Left ventricle myocardium inferior (tissue), 1 donor: ENCODE measurements at places on chromosomes 12 and 14.
A peak's percentile ranks its signal among the peaks of the same experiment; 100 is the strongest.

GRCh38 chr14:59832653-59833294, 37.8 kb downstream of the RTN1 start:
- DNase-seq, result no peak

- no peak for DNase-seq
These were observed 81.9 kb upstream of the CCND2 start for GRCh38 chr12:4191642-4192041.

GRCh38 chr12:74418573-74418972, 119.1 kb upstream of the ATXN7L3B start:
- DNase-seq, result no peak

DNA sequence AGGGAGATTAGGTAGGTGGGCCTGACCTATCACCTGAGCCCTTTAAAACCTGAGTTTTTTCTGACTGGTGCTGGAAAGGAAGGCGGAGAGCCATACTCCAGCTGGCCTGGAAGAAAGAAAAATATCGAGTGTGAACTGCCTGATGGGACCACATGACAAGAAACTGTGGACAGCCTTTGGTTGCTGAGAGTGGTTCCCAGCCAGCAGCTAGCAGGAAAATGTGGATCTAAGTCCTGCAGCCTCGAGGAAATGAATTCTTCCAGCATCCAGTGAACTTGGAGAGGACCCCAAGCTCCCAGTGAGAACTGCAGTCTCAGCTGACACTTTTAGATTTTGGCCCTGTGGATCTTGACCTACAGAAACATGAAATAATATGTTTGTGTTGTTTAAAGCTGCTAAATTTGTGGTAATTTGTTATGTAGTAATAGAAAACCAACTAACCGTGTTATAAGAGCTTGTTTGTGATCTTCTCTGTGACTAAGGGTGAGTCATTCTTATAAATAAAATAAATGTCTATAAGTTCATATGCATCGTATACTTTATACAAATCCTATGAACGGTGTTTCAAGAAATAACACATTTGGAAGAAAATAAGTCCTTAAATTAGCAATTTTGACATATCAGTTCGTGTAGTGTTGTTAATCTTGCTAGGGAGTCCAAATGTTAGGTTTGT, 359.6 kb downstream of the BMP4 start:
- no peak for DNase-seq

- DNase-seq, result no peak
These were observed 3.0 kb upstream of the PPP1CC start for GRCh38 chr12:110745542-110746284.

DNA sequence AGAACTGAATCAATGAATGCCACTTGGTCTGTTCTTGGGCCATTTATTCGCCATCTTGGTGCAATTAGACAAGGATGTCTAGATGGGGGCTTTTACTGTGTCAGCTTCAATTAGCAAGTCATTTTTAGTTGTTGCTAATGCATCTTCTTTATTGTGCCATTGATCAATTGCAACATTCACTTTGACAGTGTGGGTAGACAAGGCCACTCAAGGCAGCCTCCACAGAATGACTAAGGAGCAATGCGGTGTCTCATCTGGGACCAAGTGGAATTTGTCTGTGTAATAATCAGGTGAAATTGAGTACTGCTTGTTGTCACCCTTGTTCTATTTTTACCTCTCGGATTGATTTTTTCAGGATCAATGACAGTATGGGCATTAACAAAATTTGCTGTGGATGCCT, 275.9 kb downstream of the CACNA1C start:
- DNase-seq, result no peak

- no peak for DNase-seq
These were observed 92.7 kb upstream of the DCN start for GRCh38 chr12:91275321-91275720.

DNA sequence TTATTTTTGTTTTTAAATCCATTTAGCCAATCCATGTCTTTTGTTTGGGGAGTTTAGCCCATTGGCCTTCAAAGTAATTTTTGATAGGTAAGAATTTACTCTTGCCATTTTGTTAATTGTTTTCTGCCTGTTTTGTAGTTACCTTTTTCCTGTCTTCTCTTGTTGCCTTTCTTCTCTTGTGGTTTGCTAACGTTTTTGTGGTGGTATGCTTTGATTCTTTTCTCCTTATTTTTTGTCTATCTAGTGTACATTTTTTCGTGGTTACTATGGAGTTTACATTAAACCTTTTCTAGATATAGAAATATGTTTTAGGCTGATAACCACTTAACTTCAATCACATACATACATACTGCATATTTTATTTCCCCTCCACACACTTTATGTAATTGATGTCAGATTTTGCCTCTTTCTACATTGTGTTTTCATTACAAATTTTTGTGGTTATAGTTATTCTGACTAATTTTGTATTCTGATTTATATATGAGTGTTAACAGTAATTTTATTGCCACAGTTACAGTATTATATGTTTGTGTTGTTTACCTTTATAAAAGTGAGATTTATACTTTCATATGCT, 19.2 kb upstream of the PPP1R12A start:
- DNase-seq, result no peak

DNA sequence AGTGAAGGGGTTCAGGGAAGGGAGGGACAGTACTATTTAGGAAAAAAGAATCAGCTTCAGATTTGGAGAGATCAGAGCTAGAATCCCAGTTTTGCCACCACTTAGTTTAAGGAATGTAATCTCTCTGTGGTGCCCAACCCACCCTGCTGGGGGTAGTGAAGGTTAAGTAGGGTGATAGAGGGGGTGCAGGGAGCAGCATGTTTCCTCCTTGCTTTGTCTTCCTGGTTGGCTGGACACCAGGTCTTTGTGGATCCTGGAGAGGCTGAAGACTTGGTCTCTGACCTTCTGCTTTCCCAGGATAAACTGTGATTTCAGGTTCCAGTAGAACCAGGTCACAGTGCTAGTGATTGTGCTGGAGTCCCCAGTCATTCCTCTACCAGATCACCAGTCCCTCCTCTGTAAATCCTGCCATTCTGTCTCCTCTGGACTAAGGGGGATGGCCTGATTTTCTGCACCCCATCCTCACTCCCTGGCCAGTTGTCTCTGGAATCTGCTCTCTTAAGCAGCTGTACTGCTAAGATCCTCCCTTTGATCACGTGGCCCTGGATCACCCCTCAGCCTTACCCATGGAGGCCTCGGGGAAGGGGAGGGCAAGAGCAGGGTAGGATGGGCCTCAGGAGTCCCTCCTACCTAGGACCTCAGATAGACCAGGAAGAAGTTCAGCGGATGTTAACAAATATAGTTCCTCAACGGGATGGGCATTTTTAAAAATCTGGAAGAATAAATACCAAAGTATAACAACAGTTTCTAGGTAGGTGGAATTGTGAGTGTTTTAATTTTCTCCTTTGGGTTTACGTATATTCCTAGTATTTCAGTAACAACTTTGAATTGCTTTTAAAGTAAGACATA, 3.1 kb downstream of the MAP3K12 start:
- DNase-seq, result no peak

- no peak for DNase-seq
These were observed 11.1 kb upstream of the NEMF start for GRCh38 chr14:49863487-49864281.

GRCh38 chr14:33529787-33530757, 420.8 kb downstream of the EGLN3 start:
- DNase-seq, result no peak

GRCh38 chr12:12539028-12539810, 23.4 kb downstream of the DUSP16 start:
- no peak for DNase-seq

DNA sequence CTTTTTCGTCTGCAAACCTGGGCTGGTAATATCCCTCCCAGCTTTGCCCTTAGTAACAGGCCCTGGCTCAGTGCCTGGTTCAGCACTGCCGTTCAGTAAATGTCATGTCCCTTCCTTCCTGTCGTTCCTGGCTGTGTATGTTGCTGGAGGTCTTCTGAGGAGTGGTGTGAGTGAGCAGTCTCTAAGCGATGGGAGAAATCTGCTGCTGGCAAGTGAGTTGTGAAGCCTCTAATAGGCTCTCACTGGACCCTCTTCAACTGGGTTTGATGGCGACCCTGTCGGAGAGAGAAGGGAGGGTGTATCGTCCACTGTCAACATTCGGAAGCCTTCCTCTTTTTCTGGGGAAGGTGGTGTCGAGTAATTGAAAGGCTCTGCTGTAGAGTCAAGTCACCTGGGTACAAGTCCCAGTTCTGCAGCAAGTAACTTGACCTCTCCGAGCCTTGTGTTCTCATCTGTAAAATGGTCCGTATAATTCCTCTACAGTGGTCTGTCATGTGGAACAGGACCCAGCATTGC, 62.8 kb downstream of the HRK start:
- DNase-seq, result peak; percentile 37

GRCh38 chr12:34119366-34119765, 97.1 kb downstream of the ALG10 start:
- DNase-seq, result no peak

GRCh38 chr14:37583358-37584210, 11.5 kb downstream of the FOXA1 start:
- DNase-seq, result no peak

- DNase-seq, result no peak
These were observed 44.5 kb upstream of the KCNA1 start for GRCh38 chr12:4865246-4865645.

DNA sequence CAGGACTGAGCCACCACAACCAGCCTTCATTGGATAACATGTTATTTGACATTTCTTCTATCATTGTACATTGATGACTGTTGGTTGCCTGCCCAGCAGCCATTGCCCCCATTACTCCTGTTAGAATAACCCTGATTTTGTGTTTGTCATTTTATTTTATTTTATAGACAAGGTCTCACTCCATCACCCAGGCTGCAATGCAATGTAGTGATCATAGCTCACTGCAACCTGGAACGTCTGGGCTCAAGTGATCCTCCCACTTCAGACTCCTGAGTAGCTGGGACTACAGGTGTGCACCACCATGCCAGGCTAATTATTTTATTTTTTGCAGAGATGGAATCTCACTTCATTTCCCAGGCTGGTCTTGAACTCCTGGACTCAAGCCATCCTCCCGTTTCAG, 33.2 kb upstream of the LTA4H start:
- no peak for DNase-seq

GRCh38 chr12:122895704-122896636, at the start of gene VPS37B:
Gene VPS37B (minus strand): TSS chr12:122896124. CDS start chr12:122896062, 62 bp downstream.
- DNase-seq, result peak; percentile 83

- peak; percentile 43 for DNase-seq
These were observed 13.3 kb upstream of the MAP3K9 start for GRCh38 chr14:70822530-70823185.
